Activated CD4-positive, alpha-beta T cell treated with anti-CD3 and anti-CD28 coated beads for 36 hours (primary cell): ENCODE measurements at places on chromosomes 5 and 9.

DNA sequence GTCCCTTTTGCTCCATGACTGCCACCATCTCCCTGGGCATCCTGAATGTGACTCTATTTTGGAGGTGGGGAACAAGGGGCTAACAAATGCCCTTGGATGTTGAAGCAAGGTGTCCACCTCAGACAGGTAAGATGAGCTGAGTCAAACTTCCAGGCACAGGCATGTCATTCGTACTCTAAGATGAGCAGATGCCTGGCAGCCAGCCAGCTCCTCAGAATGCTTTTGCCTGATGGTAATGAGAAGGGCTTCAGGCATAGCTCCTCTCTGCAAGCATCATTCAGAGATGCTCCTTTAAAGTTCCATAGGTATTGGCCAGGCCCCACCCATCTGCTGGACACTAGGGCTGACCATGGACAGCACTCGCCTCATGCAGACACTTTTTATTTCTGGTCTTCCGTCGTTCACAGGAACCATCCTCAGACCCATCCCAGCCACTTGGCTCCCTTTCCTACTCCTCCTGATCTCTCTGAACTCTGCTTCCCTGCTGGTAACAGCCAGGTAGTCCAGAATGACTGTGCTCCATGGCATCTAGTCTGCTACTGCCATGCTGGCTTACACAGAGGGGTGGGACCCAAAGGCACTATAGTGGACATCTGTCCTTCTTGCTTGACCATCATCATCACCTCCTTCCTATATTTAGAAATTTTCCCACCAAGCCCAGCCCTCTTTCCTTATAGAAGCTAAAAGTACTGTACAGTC, 118.8 kb downstream of the GLIS3 start:
- no peak for DNase-seq

DNA sequence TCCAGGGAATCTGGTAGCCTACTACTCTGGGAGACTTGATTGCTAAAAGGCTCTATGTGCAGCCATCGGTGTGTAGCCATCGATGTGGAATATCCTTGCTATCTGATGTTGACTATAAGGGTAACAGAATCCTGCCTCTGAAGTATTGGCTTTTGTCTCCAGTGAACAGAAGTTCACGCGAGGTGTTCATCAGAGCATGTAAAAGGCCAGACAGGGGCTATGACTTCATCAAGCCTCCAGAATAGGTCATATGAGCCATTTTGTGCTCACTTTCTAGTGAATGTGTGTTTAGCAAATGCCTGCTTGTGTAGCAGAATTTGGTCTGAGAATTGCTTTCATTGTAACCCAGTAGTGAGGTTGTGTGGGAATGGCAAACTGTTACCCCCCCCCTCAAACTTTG, 66.8 kb upstream of the RAD23B start:
- DNase-seq = no peak

DNA sequence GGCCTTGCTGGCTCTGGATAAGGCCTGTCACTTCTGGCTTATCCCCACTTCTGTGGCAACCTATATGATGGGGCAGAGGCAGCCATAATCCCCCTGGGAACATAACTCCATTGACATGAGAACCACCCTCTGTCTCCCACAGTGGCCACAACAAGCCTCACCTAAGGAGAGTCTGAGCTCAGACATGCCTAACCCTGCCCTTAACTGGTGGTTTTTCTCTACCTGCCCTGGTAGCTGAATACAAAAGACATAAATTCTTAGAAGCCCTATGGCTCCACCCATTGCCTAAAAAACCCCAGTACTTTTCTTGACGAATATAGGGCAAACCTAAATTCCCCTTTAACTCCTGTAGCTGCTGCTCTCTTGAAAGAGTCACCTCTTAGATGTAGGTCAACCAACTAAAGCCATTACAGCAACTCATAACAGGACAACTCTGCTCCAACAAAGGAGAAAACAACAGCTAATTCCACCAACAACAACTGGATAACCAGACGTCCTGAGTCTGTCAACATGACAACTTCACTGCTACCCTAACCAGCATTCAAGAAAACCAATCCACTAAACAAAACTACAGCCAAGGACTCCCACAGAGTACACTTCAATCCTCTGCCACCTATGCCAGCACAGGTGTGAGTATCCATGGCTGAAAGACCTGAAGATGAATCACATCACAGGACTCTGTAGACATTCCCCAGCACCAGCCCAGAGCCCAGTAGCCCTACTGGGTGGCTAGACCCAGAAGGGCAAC, 427.7 kb downstream of the PRELID2 start:
- no peak for DNase-seq

- DNase-seq = no peak
These were observed 873.1 kb upstream of the CTNND2 start for GRCh38 chr5:12777342-12777741.

GRCh38 chr5:74376187-74376586, 264.3 kb downstream of the ENC1 start:
- no peak for DNase-seq

- DNase-seq = no peak
These were observed 266.1 kb downstream of the PRR16 start for GRCh38 chr5:120730214-120730613.

- peak; percentile 13 for DNase-seq
These were observed 298.1 kb downstream of the NR3C1 start for GRCh38 chr5:143105216-143105905.

- DNase-seq = peak; percentile 82
These were observed 68.9 kb upstream of the EQTN start for GRCh38 chr9:27365707-27366376.

DNA sequence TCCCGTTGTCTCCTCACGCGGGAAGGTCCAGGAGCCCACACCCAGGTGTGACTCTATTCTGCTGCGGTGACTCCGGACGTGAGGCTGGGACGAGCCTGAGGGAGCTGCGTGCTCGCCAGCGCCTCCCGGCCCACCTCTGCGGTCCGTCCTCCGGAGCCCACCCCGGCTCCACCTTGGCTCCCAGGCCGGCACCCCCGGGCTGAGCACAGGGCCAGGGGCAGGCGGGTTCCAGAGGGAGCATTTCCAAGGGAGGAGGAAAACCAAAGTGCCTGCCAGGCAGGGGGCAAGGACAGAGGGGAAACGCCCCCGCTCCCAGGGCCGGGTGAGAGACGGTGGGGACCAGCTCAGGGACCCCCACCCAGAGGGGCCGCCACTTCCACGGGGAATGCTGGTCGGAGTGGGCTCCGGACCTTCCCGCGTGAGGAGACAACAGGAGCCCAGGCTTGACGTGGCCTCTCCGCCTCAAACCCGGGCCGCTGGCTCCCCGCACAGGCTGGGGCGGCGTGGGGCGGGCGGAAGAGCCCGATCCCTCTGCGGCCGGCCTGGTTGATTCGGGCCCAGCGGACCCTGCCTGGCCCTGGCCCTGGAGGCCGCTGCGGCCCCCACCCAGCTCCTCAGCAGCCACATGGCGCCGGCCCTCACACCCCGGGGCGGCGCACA, 26.0 kb downstream of the IRX4 start:
- no peak for DNase-seq

DNA sequence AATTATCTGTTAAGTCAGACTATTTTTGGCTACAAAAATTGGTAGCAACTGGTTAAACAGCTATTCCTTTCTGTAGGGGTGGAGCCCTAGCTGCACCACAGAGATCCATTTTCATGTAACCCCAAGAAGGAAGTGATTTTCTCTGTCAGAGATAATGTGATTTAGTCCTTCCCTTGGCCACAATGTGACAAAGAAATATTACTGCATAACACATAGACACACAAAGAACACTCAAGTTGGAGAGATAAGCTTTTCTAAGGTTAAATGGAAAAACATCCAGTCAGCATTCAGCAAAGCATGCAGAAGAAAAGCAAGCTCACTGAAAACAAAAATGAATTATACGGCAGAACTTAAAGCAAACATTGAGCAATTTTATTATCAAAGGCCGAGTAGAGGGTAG, 227.8 kb upstream of the CDH9 start:
- DNase-seq = no peak

DNA sequence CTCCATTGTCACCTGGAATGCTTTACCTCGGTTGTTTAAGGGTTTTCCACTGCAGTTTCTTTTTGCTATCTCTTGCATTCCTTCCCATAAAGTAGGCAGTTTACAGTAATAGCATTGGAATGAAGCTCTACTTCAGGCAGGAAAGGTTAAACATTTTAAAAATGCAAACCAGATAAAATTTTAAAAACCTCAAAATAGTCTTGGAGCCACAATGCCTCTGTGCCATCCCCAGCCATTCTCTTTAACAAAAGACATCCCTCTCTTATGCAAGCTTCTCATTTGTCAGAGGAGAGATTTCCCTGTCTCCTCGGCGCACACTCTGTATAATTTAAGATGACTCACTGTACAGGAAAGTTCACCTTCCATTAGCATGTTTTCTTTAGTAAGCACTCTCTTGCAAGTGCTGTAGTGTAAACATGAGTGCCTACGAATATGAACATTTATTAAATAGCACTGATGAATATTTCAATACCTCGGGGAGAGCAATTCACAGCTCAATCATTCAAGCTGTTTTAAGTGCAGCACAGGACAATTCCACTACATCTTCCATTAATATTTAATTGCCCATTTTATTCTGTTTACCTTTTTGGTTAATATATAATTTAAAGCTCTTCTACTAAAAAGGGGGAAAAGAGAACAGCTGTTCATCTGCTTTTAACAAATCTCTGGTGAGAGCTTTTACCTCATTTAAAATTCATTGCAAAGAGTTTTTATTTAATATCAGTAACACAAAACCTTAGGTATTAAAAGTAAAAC, 343.6 kb downstream of the SPATA31D1 start:
- no peak for DNase-seq

GRCh38 chr5:6701491-6701890, 11.7 kb upstream of the TENT4A start:
- no peak for DNase-seq

- DNase-seq = peak; percentile 7
These were observed 102.2 kb downstream of the DEPDC1B start for GRCh38 chr5:60597572-60598320.

DNA sequence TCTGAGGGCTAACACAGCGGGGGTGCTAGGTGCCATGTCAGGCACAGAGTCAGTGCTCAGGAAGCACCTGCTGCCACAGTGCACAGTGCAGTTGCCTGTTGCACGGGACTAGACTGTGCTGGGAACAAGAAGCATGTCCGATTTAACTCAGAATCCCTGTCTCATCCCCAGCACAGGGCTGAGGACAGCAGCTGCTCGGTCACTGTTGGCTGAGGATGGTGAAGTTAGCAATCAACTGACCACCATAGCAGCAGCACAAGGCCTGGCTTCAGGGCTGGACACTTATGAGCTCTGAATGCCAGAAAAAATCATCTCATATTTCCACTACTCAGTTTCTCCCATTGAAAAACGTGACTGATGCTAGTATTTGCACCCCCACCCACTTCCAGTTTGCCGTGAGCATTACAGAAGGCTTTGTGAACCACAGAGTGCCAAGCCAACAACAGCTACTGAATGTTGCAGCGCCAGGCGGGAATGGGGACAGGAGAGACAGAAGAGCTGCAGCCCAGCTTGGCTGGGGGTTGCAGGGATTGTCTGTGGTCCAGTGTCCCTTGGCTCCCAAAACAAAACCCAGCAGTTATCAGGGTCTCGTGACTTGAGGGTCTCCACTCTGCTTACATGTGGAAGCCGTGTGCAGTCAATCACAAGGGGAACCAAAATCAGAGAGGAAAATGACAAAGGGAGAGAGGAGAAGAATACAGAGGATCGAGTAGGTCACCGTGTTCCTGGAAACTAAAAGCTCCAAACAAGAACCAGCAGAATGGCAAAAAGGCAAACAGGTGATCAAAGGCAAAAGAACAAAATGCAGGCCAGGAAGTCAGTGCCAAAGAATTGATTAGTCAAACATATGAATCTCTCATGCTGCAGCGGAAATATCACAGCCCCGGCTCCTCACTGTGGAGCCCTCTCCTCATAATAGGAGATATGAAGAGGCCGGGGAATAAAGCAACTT, 155.6 kb downstream of the CRB2 start:
- DNase-seq = no peak

GRCh38 chr5:76514292-76514691, 108.9 kb downstream of the F2RL2 start:
- DNase-seq = no peak

- DNase-seq = peak; percentile 50
These were observed 7.6 kb downstream of the FYB1 start for GRCh38 chr5:39211773-39212172.

DNA sequence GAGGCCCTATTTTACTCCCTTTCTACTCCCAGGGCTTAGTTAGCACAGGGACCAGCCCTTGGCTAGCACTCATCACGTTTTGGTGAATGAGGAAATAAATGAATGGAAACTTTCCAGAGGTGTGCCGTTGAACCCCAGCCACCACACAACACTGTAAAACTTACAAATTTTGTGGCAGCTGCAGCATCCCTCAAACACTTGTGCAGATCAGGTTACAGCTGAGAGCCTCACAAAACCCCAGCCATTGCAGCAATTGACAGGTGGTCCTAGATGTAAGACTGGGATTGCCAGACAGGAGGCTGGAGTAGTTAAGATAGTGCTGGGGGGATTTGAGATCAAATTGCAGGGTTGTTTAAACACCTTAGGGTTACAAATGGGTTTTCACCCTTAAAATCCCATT, 482.2 kb upstream of the KIF2A start:
- DNase-seq = no peak

- DNase-seq = no peak
These were observed 72.0 kb upstream of the RAI14 start for GRCh38 chr5:34584165-34584564.

GRCh38 chr9:18826248-18826647, 206.8 kb downstream of the SAXO1 start:
- DNase-seq = no peak

GRCh38 chr9:5767968-5768932, 64.7 kb downstream of the ERMP1 start:
- peak; percentile 49 for DNase-seq

- no peak for DNase-seq
These were observed 11.2 kb upstream of the PCDH1 start for GRCh38 chr5:141889282-141889871.

DNA sequence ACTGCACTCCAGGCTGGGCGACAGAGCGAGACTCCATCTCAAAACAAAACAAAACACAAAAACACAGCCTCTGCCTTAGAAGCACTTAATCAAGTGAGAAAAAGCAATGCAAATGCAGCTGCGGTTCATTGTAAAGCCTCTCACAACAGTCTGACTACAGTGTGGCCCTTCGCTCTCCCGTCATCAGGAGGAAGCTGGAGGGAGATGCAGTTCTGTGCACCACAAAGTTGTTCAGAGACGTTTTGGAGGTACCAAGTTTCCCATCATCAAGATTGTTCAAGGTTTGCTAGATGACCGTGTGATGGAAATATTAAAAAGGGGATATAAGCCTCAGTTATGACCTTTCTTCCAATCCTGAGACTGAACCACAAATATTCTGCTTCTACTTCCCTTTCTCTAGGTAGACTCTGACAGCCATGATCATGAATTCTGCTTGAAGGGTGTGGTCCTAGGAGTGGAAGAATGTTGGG, 40.9 kb downstream of the SEC61B start:
- no peak for DNase-seq
